Vagina (tissue), 2 donors: ENCODE measurements at places on chromosomes 11 and 22. TPM values are rescaled to one million over a fixed set of nuclear protein-coding genes. Genes with fewer than 3 reads are reported as not detected.
A peak's percentile ranks its signal among the peaks of the same experiment; 100 is the strongest.

- H3K36me3 ChIP-seq: no peaks in the 10 kb centered on the region
- DNase-seq: no peak
- H3K27ac ChIP-seq: no peak overlapping the region
Observed at GRCh38 chr11:73520353-73521061, 77.4 kb downstream of the FAM168A start.

- H3K36me3 ChIP-seq: peaks cover 18% of the 10 kb centered on the region
- DNase-seq: no peak
- no peak overlapping the region for H3K4me3 ChIP-seq
- H3K27me3 ChIP-seq: no peaks in the 10 kb centered on the region
- peak overlapping the region; percentile 64 for H3K27ac ChIP-seq
Observed at GRCh38 chr22:24106385-24107381, 74.6 kb upstream of the SUSD2 start.

CADM1 gene
- total RNA-seq: 37.1 TPM

GRIA4 gene
- total RNA-seq: not detected

DNA sequence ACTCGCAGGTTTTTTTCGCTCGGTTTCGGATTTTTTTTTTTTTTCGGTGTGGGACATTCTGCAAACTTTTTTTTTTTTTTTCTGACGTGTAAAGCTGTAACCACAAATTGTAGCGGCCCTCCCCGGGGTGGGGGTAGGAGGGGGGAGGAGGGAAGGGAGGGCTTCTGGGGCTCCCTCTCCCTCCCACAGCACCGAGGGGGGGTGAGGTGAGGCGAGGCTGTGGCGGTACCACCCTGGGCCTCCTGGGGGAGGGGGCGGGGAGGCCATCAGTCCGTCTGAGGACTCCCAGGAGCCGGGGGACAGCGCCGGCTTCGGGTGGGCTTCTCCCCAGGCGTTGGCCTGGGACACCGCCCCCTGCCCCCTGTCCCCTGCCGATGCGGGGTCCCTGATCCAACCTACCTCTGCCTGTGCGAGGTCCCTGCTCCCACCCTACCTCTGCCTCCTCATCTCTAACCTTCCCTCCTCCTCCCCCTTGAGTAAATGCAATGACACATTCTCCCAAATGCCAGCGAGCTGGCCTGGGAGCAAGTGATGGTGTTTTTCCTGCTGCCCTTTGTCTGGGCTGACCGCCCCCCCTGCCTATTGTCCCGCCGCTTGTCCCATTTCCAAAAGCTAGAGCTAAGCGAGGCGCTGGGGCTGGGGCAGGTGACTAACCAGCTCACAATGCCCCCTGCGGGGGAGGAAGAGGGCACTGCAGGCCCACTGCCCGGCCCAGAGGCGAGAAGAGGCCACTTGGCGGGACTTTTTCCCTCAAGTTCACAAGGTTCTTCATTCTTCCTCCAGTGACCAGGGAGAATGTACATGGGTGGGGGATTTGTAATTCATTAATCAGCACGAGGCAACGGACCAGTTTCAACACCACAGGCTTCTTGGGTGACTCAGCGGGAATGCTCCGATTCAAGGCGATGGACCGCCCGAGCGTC, 511 bp upstream of the CLCF1 start:
- no peaks in the 10 kb centered on the region for H3K36me3 ChIP-seq
- peaks cover 67% of the 10 kb centered on the region for H3K4me1 ChIP-seq
- peak overlapping the region; percentile 98 for H3K27ac ChIP-seq
- peak overlapping the region; percentile 63 for H3K4me3 ChIP-seq
